Activated CD4-positive, alpha-beta memory T cell treated with anti-CD3 and anti-CD28 coated beads, Interleukin-2, amount 10 ng/mL, durations not matched to agents 7 days and 5 days (primary cell): ENCODE measurements at places on chromosomes 12 and 14. TPM values are rescaled to one million over a fixed set of nuclear protein-coding genes. Genes with fewer than 3 reads are reported as not detected.

The WNT1 gene
- 0.73 TPM for total RNA-seq

DNA sequence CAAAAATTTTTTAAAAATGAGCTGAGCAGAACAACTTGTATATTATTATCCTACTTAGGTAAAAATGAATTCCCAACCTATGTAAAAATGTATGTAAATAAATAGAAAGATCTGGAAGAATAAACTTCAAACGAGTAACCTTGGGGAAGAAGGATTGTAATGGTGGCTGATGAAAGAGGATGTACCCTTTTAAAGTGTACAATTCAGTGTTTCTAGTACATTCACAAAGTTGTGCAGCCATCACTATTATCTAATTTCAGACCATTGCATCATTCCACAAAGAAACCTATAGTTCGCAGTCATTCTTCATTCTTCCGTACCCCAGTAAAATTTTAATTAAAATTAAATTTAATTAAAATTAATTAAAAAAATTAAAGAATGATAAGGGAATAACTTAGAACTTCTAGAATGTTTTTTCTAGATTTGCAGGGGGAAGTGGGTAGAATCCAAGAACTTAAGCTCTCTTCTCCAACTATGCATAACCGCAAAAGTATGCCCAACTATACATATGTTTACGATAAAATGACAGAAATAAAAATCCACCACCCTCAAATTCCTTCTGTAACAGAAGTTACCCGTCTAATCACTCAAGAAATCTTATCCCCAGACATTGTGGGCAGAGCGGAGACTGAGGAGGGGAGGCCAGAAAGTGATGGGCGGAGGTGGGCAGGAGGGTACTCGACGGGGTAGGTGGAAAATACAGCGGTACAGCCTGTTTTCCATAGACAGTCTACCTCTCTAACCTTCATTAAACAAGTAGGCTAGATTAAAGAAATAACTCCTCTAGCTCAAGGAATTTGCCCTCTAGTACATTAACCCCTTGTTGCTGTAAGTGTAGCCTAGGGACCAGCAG, 921 bp downstream of the DEPDC4 start:
- peak overlapping the region; percentile 93 for H3K27ac ChIP-seq
- peaks cover 26% of the 10 kb centered on the region for H3K4me1 ChIP-seq
- no peak for DNase-seq
- H3K4me3 ChIP-seq, result peak overlapping the region; percentile 91
- peaks cover 3% of the 10 kb centered on the region for H3K36me3 ChIP-seq
- no peaks in the 10 kb centered on the region for H3K27me3 ChIP-seq

GRCh38 chr12:109758426-109759420, 45.1 kb downstream of the FAM222A start:
- H3K4me3 ChIP-seq, result no peak overlapping the region
- peaks cover 4% of the 10 kb centered on the region for H3K36me3 ChIP-seq
- DNase-seq, result no peak
- H3K4me1 ChIP-seq, result peaks cover 11% of the 10 kb centered on the region
- no peak overlapping the region for H3K27ac ChIP-seq

DNA sequence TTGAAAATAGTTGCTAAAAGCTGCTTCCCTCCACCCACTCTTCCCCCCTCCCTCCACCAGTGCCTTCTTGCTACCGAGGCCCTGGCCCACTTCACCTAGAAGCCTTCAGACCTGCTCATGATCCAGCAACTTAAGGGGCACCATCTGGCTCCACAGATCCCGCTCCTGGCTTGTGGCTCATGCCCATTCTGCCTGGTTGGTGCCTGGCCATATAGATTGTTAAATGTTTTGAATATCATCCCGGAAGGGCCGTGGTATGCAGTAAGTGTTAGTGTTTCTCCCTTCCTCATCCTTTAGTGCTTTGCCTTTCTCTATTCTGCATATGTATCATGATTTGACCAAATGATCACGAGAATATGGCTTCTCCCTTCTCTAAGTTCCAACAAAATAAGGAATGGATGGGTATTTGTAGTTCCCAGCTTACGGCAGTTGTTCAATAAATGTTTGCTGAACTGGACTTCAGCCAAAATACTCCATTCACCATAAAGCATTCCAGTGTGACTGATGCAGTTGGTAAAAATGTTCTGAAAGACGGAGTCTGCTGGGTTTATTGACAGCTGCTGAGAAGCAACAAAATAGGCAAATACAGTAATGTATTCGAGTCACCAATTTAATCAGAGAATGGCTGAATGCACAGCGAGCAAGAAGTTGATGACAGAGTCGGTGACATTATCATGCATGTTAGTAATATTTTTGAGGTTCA, 30.7 kb downstream of the GRIP1 start:
- DNase-seq, result no peak
- H3K36me3 ChIP-seq, result no peaks in the 10 kb centered on the region
- H3K27ac ChIP-seq, result no peak overlapping the region
- no peaks in the 10 kb centered on the region for H3K27me3 ChIP-seq

- H3K36me3 ChIP-seq, result no peaks in the 10 kb centered on the region
- H3K27me3 ChIP-seq, result peaks cover 8% of the 10 kb centered on the region
- DNase-seq, result no peak
- H3K27ac ChIP-seq, result no peak overlapping the region
Observed at GRCh38 chr12:120590741-120591407, 9.7 kb upstream of the POP5 start.

The RAB5B gene
- 70.1 TPM for total RNA-seq

GRCh38 chr12:5716201-5716600, 228.9 kb downstream of the ANO2 start:
- H3K27ac ChIP-seq, result no peak overlapping the region
- H3K4me1 ChIP-seq, result no peaks in the 10 kb centered on the region
- H3K4me3 ChIP-seq, result no peak overlapping the region
- DNase-seq, result no peak
- H3K27me3 ChIP-seq, result peaks cover 4% of the 10 kb centered on the region

GRCh38 chr12:85823436-85824180, 12.6 kb downstream of the RASSF9 start:
- H3K4me3 ChIP-seq, result no peak overlapping the region
- H3K27me3 ChIP-seq, result no peaks in the 10 kb centered on the region
- no peak overlapping the region for H3K27ac ChIP-seq
- DNase-seq, result no peak
- no peaks in the 10 kb centered on the region for H3K4me1 ChIP-seq

- no peaks in the 10 kb centered on the region for H3K4me1 ChIP-seq
- no peak overlapping the region for H3K27ac ChIP-seq
- no peak for DNase-seq
- peaks cover 6% of the 10 kb centered on the region for H3K36me3 ChIP-seq
- H3K27me3 ChIP-seq, result peaks cover 34% of the 10 kb centered on the region
Observed at GRCh38 chr12:10365696-10366405, 24.0 kb downstream of the KLRK1 start.

- peaks cover 3% of the 10 kb centered on the region for H3K27me3 ChIP-seq
- no peaks in the 10 kb centered on the region for H3K4me1 ChIP-seq
- no peak for DNase-seq
- no peaks in the 10 kb centered on the region for H3K36me3 ChIP-seq
- H3K4me3 ChIP-seq, result no peak overlapping the region
- no peak overlapping the region for H3K27ac ChIP-seq
Observed at GRCh38 chr12:94795520-94795919, 145.2 kb upstream of the TMCC3 start.
